ENCODE measurements at places on chromosomes 7 and 10.

- DNase-seq, result no peak
Observed at GRCh38 chr10:49178489-49179471, 9.4 kb downstream of the TMEM273 start.

DNA sequence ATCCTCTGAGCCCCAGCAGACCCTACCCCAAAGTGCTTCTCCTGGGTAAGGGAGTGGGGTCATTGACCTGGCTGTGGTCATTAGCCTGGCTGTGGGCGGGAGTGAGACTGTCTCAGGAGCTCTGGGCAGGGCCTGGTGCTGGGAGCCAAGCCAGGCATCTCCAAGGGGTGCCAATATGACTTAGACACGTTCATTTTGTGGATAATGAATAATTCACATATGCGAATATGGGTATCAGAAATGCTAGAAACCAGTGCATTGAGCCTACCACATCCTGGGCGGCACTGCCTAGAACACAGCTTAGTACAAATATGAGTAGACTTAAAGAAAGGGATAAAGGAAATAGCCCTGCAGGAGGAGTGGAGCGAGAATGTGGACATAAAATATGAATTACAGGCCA lies 14.4 kb upstream of the SRRM3 start:
- no peak for DNase-seq

DNA sequence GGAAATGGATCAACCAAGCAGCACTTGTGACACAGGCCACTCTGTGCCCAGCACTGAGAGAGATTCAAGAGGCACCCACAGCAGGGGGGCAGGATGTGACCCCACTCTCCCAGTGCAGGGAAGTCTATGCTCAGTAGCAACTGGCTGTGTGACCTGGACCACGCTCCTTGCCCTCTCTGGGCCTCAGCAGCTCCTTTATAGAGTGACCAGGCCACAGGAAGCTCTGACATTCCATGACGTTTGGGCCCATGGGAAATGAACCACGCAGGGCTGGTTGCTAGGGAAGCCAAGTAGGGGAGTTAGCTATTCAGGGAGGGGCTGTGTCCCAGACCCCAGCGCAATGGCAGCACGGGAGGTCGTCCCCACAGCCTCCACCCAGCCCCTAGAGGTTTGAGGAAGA lies 232.6 kb downstream of the USP6NL start:
- no peak for DNase-seq

- no peak for DNase-seq
Observed at GRCh38 chr7:55903985-55904759, 16.9 kb downstream of the ZNF713 start.

DNA sequence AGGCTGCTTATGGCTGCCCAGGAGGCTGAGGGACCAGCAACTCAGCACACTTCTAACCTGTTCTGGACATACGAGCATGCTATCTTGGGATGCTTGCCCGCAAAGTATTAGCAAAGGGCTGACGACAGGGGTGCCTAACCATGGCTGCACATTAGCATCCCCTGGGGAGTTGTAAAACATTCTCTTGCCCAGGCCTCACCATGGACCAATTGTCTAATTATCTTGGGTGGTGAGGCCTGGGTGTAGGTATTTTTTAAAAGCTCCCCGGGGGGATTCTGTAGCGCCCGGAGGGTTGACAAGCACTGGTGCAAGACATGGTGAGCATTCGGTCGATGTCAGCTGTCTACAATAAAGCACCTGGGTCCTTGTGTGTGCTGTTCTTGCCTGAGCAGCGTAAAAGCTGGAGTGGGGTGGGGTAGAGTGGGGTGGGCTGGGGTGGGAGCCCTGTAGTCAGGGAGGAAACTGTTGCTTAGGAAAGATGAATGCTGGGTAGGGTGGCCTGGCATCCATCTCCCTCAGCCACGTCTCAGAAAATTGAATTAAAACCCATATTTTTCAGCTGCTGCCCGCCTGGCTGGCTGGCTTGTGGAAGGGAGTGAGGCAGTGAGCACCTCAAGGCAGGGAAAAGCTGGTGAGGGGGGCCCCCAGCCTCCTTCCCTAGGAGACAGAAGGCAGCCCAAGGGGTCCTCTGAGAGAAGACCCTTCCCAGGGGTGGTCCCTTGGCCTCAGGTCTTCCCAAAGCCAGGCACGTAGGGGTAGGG lies 2.9 kb upstream of the ADCYAP1R1 start:
- DNase-seq, result no peak

- DNase-seq, result no peak
Observed at GRCh38 chr7:142313528-142313927, 55.7 kb upstream of the PRSS58 start.

GRCh38 chr10:102119417-102120141 lies 589 bp downstream of the LDB1 start:
- peak; percentile 37 for DNase-seq

- no peak for DNase-seq
Observed at GRCh38 chr7:36103837-36104561, 49.1 kb upstream of the EEPD1 start.

DNA sequence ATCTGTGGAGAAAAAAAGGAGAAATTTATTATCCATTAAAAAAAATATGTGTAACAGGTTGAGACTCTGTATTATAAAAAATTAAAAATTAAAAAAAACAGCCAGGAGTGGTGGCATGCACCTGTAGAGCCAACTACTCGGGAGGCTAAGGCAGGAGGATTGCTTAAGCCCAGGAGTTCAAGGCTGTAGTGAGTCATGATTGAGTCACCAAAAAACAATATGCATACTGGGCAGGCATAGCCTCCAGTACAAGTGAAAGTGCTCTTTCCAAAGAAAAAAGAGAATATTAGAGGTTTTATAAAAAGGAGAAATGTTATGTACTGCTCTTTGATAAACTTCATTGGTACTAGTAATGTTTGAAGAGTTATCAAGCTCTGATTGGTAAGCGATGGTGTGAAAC lies 647.1 kb upstream of the ZWINT start:
- DNase-seq, result no peak

DNA sequence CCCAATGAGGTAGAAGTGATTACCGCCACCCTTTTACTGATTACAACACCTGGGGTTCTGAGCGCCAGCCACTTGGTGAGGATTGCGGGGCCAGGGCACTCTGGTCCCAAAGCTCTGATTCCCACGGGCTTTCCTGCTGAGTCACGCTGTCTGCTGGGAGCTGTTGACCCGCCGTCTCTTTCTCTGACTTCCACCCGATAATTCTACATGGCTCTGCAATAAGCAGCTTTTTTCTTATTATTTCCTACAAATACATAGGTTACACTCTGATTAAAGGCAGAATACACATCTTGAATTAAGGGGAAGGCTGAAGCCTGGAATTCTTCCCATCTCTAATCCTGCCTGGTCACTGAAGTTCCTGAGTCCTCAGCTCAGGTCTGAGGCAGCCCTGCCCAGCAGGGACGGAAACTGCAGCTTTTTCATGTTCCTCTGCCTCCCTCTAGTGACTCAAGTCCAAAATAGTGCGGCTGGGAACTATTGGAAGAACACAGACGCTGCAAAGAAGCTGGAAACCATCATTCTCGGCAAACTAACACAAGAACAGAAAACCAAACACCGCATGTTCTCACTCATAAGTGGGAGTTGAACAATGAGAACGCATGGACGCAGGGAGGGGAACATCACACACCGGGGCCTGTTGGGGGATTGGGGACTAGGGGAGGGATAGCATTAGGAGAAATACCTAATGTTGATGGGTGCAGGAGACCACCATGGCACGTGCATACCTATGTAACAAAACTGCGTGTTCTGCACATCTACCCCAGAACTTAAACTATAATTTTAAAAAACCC lies 178.3 kb downstream of the PRKCQ start:
- no peak for DNase-seq

- no peak for DNase-seq
Observed at GRCh38 chr10:34151931-34152330, 663.2 kb downstream of the PARD3 start.

GRCh38 chr7:152313831-152314604 lies 121.8 kb downstream of the KMT2C start:
- no peak for DNase-seq

- no peak for DNase-seq
Observed at GRCh38 chr10:47033541-47034270, 122.5 kb downstream of the PTPN20 start.

GRCh38 chr7:114942446-114943175 lies 20.7 kb downstream of the MDFIC start:
- DNase-seq, result no peak

DNA sequence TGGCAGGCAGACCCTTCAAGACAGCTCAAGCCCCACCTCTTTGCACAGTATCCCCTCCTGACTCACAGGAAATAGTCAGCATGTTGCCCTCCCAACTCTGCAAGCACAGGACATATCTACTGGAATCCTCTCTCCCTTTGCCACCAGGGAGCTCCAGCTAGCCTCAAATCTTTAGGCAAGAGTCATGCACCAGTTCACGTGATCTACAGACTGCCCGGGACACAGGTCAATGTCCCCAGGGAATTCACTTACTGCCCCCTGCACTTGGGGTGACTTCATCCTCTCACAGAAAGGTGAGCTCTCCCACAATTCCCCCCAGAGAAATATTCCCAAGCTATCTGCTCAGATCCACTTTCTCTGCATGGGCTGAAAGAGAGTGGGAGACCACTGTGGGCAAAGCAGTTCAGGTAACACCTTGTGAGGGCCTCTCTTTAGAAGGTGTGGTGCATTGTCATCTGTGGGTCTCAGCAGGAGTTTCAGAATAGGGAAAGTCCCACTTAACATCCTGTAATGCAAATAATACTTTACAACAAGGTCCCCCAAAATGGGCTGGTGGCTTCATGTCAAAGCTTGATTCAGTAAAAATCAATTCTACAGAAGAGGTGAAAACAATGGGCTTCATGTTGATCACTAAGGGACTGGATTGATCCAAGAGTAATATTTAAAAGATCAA lies 129.9 kb downstream of the NOC3L start:
- DNase-seq, result no peak

DNA sequence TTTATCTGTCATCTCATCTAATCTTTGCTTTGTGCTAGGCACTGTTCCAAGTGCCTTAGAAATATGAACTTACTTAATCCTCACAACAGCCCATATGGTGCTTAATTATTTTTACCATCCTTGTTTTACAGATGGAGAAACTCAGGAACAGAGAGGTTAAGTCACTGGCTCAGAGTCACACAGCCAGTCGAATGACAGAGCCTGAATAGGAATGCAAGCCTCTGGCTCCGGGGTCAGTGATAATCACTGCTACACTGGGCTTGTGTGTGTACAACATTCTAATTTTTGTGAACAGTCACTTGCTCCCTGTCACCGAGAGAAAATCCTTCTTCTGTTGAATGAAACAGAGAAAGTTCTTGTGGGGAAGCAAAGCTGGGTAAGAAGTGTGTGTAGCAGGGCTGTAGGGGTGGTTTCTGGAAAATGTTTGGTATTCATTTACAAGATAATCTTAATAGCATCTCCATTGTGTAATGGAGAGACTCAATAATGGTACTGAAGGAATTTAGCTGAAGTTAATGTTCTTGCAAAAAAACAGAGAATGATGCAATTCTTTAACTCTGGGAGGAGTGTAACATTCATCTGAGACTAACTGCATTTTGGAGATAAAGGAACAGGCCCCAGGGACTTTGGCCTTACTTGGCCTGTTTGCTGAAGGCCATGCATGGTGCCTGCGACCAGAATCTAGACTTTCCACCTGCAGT lies 290.6 kb downstream of the FRMD4A start:
- DNase-seq, result no peak

DNA sequence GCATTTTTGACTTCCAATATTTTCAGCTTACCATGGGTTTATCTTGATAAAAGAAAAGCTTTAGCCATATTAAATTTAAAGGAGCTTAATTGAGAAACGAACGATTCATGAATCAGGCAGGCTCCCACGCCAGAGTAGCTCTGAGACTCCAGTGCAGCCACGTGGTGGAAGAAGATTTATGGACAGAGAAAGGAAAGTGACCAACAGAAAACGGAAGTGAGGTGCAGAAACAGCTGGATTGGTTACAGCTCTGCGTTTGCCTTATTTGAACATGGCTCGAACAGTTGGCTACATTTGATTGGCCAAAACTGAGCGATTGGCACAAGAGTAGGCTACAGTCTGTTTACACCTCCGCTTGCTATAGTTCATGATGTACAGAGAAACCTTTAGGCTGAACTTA lies 395.4 kb downstream of the GATA3 start:
- DNase-seq, result no peak

DNA sequence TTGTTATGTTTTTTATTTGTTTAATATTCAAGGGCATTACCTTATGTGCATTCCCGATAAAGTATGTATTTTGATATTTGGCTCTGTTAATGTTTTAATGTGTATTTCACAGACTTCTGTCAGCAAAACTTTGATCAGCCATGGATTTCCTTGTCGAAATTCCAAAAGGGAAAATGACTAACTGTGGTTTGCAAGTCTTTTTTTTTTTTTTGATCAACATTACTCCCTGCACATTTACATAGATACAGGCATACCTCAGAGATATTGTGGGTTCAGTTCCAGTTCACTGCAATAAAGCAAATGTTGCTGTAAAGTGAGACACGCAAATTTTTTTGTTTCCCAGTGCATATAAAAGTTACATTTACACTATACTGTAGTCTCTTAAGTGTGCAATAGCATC lies 351.9 kb downstream of the CXCL12 start:
- DNase-seq, result no peak

DNA sequence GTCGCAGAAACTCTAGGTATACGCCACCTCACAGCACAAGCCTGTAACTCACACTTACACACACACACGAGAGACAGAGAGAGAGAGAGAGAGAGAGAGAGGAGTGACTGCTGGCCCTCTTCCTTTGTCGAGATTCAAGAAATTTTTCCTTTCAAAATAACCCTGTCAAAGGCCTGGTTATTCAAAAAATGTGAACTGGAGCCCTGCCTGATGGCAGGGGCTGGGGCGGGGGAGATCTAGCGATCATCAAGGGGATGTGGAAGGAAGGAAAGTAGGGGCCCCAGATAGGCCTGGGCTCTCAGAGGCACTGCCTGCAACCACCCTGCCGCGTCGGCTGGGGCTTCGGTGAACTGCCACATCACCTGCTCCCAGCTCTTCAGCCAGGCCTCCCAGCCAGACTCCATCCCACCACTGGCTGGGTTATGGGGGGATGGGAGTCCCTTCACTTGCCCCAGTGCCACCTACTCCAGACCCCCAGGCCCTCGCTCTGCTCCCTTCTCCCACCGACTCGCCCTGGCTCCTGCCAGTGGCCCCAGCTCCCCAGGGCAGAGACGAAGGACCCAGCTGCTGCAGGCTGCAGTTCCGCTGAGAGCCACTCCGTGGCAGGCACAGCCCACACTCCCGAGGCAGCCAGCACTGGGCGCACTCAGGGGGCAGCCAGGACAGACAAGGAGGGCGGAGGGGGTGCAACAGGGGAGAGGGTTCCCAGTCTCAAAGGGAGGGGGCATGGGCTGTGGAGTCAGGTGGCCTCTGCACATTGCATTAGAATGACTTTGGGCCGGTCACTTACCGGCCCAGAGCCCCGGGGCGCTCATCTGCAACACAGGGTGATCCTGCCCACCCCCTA lies 15.3 kb downstream of the KCNH2 start:
- no peak for DNase-seq

GRCh38 chr10:110279407-110279986 lies 25.2 kb downstream of the SMNDC1 start:
- no peak for DNase-seq

GRCh38 chr10:70405037-70405824 lies 1.3 kb downstream of the EIF4EBP2 start:
- DNase-seq, result no peak

- DNase-seq, result no peak
Observed at GRCh38 chr7:158281441-158281840, 306.2 kb downstream of the PTPRN2 start.

GRCh38 chr10:98642281-98642680 lies 195.5 kb upstream of the HPS1 start:
- no peak for DNase-seq

- no peak for DNase-seq
Observed at GRCh38 chr7:29889288-29889687, 83.0 kb downstream of the WIPF3 start.

Measured in activated CD4-positive, alpha-beta T cell treated with anti-CD3 and anti-CD28 coated beads for 24 hours (primary cell).